ENCODE measurements at places on chromosomes 6 and 20.

DNA sequence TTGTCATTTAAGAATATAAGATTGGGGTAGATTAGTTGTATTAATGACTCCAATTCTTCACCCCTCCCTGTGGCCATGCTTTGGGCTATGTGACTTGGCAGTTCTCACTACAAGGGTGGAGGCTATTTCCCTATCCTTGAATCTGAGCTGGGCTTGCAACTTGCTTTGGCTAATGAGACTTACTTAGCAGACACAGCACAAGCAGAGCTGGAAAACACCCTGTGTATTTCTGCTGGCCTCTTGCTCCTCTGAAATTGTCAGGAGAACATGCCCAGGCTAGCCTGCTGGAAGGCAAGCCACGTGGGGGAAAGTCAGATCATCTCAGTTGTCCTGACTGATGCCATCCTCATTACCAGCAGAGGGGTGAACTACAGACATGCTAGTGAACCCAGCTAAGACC is 126.5 kb upstream of the HDGFL1 start:
- DNase-seq, result no peak

DNA sequence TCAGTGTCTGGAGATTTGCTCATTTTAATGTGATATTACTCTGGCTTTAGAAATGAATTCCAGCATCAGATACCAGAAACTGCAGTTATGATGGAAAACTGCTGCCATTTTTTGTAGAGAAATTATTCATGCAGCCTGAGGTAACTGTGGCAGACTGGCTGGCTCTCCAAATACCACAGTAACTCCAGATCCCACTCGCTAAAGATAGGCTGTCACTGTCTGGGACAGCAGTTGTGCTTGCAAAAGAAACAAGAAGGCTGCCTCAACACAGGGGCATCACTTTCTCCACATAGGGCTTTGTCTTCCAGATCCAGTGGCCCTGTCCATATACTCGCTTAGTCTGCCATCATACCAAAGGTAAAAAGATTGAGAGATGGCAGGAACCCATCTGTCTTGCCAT is 52.7 kb downstream of the FAM184A start:
- DNase-seq, result no peak

GRCh38 chr6:35497571-35498421 is 917 bp upstream of the TEAD3 start:
- no peak for DNase-seq

DNA sequence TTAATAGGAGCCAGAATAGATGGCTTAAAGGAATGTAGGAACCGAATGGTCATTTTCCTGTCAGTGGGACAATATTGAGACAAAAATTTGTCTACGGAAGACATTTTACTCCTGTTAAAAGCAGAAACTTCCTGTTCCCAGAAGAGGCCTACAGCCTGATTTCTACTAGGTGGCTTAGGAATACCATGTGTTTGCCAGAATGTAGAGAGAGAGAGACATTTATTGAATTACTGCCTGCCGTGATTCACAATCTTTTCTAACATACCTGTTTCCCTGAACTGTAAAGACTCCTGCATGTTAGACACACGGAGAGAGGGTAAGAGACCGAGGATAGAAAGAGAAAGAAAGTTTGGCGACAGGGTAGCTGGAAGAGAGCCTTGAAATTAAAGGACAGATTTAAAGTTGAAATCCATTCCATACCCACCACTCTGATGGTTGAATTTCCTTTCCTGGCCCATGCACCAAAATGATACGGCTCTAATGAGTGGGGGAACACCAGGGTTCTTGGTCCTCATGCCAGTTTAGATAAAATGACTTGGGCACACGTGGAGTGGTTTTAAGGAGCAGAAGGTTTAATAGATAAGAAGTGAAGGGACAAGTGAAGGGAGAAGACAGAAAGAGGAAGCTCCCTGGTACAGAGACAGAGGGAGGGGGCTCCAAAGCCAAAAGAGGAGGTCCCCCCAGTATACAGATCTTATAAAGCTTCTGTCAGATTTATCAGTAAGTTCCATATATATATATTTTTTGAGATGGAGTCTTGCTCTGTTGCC is 22.5 kb downstream of the NCOA3 start:
- DNase-seq, result no peak

- no peak for DNase-seq
Measured at GRCh38 chr6:131851049-131851769, 43.4 kb downstream of the ENPP1 start.

- no peak for DNase-seq
Measured at GRCh38 chr20:46850416-46850815, 44.2 kb upstream of the EYA2 start.

DNA sequence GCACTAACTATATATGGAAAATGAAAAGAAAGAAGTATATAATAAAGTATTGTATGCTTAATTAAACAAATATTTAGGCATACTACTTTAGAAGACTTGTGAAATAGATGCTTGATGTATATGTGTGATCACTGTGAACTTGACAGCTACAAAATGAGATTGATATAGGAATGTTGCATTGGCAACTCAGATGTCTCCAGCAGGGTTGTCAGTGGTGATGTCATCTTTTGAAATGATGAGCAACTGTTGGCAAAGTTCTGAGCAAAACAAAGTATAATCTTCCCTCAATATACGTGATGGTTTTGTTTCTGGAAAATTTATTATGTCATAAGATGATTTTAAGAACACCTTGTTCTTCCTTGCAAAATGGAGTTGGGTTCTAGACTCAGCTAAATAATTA is 133.8 kb downstream of the ARID1B start:
- DNase-seq, result no peak
